NCI-H2029 treated with DMSO at 0.1 percent for 48 hours (cell line): ENCODE measurements at places on chromosomes 16 and 17.

- peak; percentile 2 for DNase-seq
These were observed 38.6 kb upstream of the ZCCHC14 start for GRCh38 chr16:87531418-87531817.

GRCh38 chr16:8063159-8063558 is 527.2 kb downstream of the TMEM114 start:
- no peak for DNase-seq

DNA sequence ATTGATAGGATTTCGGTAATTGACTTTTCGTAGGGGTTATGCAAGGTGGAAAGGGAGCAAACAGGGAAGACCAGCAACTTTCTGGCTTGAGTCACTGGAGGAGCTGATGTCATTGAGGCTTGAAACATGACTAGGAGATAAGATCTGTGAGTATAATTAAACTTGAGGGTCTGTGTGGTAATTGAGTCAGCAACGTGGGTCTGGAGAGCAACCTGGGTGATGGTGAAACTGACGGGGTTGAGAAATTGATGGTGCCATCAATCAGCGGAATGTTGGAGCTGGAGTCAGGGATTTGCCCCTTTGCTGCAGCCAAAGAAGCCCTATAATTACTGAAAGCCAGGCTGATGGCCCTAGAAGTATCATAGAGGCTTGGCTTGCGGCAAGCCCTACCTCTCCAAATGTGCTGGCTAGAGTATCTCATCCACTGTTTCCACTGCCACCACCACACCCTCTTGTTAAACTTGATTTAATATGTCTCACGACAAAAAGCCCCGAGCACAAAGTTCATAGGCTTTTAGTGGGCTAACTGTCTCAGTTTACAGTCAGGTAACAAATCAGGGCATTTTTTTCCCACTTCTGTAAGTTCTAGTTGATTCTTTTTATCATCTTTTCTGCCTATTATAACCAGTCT is 186.9 kb upstream of the ELAC2 start:
- DNase-seq = no peak

DNA sequence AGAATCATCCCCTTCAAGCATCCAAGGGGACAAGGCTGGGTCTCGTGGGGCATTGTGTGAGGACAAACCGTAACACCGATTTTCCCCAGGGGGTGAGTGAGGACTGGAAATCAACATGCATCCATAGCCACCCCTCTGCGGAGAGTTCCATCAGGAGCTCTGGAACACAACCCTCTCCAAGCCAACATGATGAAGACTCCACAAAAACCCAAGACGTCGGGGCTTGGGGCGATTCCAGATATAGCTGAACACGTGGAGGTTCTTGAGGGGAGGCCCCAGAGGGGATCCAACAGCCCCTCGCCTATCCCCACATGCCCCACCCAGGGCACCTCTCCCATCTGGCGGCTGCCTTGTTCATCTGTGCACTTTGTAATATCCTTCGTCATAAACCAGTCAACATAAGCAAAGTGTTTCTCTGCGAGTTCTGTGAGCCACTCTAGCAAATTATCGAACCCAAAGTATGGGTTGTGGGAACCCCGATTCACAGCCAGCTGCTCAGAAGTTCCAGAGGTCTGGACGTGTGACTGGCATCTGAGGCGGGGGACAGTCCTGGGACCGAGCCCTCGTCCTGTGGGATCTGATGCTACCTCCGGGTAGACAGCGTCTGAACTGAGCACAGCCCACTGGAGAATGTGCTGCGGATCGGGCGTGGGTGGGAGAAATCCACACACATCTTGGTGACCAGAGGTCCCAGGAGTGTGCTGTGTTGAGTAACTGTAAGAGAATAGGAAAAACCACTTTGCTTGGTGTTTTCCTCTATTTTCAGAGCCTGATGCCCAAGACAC is 55.5 kb downstream of the RPH3AL start:
- DNase-seq = no peak

- DNase-seq = no peak
These were observed 31.2 kb downstream of the PIK3R5 start for GRCh38 chr17:8934346-8934745.

DNA sequence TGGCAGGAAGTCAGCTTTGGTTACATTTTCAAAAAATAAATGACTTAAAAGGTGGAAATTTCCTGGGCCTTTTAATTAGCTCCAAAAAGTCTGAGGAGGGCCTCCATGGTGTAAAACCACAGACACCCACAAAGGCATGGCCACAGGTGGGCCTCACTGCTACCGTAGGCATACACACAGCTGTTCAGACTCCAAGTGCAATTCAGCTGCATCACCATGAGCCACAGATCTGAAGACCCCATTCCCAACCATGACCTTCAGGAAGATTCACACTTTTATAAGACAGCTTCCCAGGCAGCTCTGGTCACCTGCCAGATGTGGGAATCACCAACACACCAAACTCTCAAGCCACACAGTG is 20.6 kb downstream of the CSNK2A2 start:
- DNase-seq = no peak

DNA sequence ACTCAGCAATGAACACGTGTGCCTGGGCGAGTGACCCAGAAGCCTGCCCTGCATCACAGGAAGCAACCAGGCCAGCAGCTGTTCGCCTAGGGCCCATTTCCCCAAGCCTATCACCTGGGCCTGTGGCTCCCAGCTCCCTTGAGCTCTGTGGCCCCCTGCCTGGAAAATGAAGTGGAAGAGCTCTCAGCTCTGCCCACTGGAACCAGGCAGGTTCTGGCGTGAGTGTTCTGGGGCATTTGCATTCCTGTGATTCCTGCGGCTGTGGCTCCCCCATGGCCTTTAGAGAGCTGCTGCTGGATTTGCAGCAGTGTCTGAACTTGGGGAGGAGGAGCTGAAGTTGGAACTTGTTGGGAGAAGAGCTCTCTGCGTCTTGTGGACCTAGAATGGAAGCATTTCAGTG is 22.8 kb downstream of the PGS1 start:
- no peak for DNase-seq

DNA sequence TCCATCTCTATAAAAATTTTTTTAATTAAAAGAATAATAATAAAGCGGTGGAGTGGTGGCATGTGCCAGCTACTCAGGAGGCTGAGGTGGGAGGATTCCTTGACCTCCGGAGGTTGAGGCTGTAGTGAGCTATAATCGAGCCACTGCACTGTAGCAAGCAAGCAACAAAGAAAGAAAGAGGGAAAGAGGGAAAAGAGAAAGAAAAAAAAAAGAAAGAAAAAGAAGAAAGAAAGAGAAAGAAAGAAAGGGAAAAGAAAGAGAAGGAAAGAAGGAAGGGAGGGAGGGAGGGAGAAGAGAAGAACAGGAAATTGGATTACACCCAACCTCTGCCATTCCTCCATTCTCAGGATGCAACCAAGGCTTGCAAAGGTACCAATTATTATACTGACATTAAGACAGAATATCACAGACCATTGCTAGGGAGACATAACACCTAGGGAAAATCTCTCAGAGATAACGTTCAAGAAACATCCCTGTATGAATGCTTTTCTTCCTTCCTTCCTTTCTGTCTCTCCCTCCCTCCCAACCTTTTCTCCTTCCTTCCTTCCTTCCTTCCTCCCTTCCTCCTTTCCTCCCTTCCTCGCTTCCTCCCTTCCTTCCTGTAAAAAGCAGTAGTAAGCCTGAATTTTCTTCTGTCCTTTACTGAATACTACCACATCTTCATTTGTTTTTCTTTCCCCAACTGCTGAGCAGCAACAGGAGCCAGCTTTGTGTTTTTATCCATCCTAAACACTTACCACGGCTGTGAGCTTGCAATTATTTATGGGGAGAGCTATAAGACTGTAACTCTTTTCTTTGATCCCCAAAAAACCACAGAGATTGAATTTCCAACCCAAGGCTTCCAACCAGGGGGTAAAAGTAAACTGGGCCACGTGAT is 1.8 kb upstream of the LITAF start:
- no peak for DNase-seq

- no peak for DNase-seq
These were observed 360.3 kb upstream of the ERCC4 start for GRCh38 chr16:13559624-13560023.

GRCh38 chr17:12365805-12366204 is 299.9 kb upstream of the MYOCD start:
- no peak for DNase-seq

- DNase-seq = no peak
These were observed 23.3 kb downstream of the SLC7A5 start for GRCh38 chr16:87845807-87846619.

- DNase-seq = no peak
These were observed 11.2 kb downstream of the CYBC1 start for GRCh38 chr17:82439194-82439828.

DNA sequence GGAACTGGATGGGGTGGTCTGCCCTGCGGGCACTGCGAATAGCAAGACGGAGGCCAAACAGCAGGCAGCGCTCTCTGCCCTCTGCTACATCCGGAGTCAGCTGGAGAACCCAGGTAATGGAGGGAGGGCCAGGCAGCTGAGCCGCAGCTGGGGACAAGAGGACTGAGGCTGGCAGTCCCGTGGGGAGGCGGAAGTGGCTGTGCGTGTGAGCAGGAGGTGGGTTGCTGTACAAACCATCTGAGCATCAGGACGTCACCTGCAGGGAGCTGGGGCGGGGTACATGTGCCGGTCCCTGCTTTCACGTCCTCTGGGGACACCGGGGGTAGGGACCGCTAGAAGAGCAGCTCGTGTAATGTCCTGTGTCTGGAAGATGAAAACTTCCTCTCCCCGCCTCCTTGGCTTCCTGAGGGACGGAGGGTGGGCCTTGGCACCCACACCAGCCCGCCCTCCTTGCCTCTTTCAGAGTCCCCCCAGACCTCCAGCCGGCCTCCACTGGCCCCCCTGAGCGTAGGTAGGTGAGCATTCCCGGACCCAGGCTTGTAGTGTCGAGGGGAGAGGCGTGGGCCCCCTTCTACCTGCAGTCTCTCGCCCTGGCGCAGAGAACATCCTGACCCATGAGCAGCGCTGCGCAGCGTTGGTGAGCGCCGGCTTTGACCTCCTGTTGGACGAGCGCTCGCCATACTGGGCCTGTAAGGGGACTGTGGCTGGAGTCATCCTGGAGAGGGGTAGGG is 3.7 kb downstream of the ADAD2 start:
- no peak for DNase-seq

DNA sequence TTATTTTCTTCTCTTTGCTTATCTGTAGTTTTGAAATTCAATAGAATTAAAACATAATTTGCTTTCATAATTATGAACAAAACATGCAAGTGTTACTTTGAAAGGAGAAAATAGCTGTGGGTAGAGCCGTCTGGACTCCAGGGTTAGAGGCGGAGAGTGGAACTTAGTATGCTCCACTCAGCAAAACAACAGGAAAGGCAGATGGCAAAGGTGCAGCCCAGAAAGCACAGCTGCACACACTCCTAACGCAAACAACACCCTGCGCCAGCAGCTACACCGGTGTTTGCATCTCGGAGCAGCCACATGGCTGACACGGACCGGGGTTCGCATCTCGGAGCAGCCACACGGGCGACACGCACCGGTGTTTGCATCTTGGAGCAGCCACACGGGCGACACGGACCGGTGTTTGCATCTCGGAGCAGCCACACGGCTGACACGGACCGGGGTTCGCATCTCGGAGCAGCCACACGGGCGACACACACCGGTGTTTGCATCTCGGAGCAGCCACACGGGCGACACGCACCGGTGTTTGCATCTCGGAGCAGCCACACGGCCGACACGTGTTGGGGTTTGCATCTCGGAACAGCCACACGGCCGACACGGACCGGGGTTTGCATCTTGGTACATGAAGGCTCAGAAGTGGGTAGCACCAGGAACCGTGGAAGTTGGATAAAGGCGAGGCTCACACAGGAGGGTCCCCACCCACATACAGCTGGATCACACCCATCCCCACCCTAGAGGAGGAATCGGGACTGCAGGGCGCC is 12.2 kb upstream of the CAPN15 start:
- no peak for DNase-seq

DNA sequence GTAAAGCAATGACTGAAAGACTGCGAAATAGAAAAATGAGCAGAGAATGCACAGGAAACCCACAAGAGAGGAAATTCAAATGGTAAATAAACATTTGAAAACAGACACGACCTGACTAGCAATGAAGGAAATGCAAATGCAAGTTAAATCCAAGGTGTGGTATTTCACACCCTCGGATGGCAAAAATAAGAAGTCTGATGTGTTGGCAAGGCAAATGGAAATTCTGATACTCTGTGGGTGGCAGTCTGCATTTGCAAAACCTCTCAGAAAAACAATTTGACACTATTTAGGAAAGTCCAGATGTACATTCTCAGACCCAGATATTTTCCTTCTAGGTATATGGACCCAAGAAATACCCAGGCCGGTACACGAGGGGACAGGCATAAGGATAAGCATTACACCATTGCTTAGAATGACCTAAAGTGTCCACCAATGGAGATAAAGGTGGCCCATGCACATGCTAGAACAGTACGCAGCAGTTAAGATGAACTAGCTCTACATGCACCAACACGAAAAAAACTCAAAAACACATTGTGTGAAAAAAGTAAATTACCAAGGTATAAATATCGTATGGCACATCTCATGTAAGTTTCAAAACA is 116.7 kb downstream of the GAS7 start:
- DNase-seq = no peak

- peak; percentile 11 for DNase-seq
These were observed 83.7 kb downstream of the N4BP1 start for GRCh38 chr16:48526058-48526957.

DNA sequence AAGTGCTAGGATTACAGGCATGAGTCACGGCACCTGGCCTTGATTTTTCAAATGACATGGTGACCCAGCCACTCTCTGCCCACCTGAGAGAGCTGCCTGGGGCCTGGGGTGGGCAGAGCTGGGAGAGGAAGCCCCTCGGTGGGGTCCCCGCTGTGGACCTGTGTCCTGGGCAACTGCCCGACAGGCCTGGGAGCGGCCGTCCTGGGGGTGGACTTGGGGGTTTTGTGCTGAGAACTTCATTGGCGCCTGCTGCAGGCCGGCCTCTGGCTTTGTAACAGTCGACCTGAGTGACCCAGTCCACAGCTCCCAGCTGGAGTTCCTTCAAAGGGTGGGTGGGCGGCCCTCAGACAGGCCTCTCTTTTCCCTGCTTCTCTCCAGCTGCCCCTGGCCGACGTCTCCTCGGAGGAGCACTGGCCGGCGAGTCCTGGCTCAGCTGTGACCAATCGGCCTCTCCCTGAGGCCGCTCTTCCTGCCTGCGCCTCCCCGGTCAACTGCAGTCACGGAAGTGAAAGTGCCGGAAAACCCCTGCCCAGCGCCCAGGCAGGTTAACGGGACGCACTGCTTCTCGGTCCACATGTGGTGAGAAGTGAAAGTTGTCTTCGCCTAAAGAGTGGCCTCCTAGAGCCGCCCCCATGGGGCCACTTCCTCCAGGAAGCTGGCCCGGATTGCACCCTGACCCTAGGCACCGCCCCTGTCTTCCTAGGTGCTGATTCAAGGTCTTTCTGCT is 5.5 kb downstream of the CBFA2T3 start:
- no peak for DNase-seq

GRCh38 chr17:44416558-44417289 is 27.3 kb upstream of the ITGA2B start:
- no peak for DNase-seq

- DNase-seq = no peak
These were observed 7.7 kb downstream of the NUBP1 start for GRCh38 chr16:10751291-10751697.

DNA sequence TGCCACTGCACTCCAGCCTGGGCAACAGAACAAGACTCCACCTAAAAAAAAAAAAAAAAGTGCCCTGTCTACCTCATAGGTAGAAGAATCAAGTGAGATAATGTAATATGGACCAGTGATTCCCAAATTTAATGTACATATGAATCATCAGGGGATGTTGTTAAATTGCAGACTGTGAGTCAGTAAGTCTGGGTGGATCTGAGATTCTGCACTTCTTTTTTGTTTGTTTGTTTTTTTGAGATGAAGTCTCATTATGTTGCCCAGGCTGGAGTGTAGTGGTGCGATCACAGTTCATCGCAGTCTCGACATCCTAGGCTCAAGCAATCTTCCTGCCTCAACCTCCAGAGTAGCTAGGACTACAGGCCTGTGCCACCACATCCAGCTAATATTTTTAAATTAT is 31.6 kb downstream of the HOXB1 start:
- no peak for DNase-seq
